ENCODE measurements at places on chromosomes 6 and 20.

DNA sequence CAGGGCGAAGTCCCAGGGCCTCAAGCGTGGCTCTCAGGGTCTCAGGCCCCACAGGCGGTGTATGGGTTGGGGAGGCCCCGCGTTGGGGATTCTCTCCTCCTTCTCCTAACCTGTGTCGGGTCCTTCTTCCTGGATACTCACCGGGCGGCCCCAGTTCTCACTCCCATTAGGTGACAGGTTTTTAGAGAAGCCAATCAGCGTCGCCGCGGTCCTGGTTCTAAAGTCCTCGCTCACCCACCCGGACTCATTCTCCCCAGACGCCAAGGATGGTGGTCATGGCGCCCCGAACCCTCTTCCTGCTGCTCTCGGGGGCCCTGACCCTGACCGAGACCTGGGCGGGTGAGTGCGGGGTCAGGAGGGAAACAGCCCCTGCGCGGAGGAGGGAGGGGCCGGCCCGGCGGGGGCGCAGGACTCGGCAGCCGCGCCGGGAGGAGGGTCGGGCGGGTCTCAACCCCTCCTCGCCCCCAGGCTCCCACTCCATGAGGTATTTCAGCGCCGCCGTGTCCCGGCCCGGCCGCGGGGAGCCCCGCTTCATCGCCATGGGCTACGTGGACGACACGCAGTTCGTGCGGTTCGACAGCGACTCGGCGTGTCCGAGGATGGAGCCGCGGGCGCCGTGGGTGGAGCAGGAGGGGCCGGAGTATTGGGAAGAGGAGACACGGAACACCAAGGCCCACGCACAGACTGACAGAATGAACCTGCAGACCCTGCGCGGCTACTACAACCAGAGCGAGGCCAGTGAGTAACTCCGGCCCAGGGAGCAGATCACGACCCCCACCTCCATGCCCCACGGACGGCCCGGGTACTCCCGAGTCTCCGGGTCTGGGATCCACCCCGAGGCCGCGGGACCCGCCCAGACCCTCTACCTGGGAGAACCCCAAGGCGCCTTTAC lies at the start of gene HLA-G:
TSS of gene HLA-G (plus strand) at position 247 of the 892 bp plus-strand sequence. CDS start at position 267, 20 bp downstream.
- DNase-seq, result no peak

- peak; percentile 58 for DNase-seq
Observed at GRCh38 chr20:44785768-44786167, 24.6 kb downstream of the RIMS4 start.

GRCh38 chr6:144321839-144322591 lies 36.9 kb downstream of the UTRN start:
- no peak for DNase-seq

DNA sequence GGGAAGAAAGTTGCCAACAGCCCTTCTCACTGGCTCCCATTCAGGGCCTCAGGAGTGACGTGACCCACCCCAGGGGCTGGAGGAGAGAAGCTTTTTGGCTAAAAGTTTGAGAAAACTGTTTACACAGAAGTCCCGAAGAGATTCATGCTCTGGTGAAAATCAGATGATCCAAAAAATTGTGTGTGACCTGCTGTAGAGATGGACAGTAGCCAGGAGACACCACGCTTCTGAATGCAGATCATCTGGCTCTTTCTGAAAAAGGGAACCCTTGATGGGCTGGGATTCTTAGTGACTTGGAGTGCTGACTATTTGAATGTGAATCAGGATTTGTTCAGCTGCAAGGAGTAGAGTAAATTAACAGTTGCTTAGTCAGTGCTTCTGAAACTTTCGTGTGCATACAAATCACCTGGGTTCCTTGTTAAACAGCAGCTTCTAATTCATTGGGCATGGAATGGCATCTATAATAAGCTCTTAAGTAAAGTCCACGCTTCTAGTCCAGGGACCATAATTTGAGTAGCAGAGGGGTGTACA lies 265.1 kb downstream of the PREX1 start:
- no peak for DNase-seq

- no peak for DNase-seq
Observed at GRCh38 chr20:6502999-6503398, 264.5 kb upstream of the BMP2 start.

DNA sequence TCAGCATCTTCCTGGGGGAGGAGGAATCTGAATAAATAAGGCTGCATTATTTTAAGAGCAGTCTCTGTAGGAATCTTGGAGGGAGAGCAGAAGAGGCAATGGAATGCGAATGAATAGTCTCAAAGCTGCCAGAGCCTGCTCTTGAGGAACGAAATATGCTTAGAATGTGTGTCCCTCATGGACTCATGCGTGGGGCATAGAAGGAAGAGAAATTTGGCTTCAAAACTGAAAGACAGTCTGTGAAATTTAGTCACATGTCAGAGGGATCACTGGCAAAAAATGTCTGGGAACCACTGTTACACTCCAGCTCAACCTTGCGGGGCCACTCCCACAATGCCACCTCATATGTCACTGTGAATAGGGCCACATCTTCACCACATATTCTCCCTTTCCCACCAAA lies 95.5 kb downstream of the GJA10 start:
- DNase-seq, result no peak

- DNase-seq, result no peak
Observed at GRCh38 chr20:47003223-47003622, 108.6 kb downstream of the EYA2 start.

DNA sequence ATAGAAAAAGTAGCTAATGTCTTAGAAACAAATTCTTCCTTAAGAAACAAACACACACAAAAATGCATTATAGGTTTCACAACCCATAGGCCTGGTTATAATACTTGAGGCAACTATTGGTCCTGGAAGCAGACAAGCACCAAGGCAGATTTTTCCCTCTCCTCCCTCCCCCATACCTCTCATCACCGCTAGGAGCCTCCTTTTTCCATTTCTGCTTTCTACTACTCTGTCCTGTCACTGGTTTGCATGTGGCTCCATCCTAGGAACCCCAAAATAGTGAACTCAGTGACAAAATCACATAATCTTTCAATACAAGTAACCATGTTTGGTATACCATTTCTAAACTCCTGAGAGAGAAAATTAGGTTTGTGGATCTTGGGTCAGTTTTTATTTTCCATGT lies 66.1 kb downstream of the HMGCLL1 start:
- no peak for DNase-seq

GRCh38 chr6:100116411-100117194 lies 122.6 kb upstream of the MCHR2 start:
- DNase-seq, result peak; percentile 48

- no peak for DNase-seq
Observed at GRCh38 chr6:165135889-165136288, 173.5 kb downstream of the C6orf118 start.

DNA sequence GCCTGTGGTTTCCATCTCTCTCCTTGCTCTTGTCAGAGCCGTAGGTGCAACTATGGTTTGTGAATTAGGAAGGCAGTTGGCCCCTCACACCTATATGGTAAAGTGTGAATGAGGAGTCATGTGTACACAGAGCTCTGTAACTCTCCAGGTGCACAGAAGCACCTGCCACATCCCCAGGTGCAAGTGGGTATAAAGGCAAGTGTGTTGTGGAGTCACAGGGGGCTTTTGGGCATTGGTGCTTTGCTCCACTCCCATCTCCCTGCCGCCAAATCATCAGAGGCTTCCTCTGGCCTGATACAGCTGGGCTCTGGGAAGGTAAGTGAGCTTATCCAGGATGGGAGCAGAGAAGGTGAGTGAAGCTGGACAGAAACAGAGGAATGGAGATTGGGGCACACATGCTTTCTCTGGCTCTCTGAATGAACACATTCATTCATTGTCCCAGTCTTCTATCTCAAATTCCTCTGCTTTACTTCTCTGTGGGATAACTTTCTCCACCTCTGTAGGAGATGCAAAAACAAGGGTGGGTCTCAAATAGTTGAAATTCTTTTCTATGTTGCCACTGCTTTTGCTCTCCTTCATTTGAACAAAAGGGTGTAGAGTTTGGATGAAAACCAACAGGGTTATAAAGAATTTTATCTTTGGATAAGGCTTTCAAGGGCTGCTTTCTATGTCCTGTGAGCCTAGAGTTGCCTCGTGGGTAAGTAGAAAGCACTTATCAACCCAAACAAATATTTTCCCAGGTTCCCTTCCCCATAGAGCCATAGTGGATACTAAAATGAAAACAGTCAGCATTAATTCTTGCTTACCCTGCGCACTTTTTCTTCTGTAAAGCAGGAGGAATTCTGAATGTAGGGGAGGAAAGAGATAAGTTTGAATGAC lies 45.0 kb upstream of the RIPOR2 start:
- no peak for DNase-seq

GRCh38 chr6:143482593-143482992 lies 28.9 kb downstream of the FUCA2 start:
- no peak for DNase-seq

- DNase-seq, result no peak
Observed at GRCh38 chr6:150065083-150065482, 3.8 kb downstream of the ULBP3 start.

GRCh38 chr6:70686548-70687133 lies 19.0 kb downstream of the SMAP1 start:
- peak; percentile 25 for DNase-seq

- no peak for DNase-seq
Observed at GRCh38 chr6:42530751-42531150, 33.1 kb upstream of the UBR2 start.

- DNase-seq, result no peak
Observed at GRCh38 chr6:123655521-123656306, 19.0 kb upstream of the TRDN start.

GRCh38 chr20:41540918-41541317 lies 77.3 kb downstream of the CHD6 start:
- no peak for DNase-seq

DNA sequence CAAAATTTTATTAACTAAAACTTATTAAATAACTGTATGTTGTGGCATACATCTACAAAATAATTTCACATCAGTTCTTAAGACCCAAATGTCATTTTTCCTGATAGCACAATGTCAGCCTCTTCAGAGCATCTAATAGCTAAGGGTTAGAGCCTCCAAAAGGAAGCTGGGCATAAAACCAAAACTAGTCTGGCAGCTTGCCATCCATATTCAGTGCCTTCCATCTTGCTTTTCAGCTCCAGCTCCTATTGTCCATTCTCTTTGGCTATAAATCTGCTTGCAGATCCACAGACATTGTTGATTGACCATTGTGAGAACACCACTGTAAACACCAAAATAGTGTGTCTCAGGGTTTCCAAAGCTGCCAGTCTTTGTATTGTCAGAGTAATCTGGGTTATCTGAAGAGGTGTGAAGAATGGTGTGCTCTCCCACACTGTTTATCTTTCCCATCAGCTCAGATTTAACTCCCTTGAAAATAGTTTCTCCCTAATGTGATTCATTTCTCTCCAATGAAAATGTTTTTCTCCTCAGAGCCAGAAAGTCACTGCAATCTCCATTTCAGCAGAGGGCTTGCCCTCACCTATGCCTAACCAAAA lies 154.8 kb upstream of the KCNQ5 start:
- DNase-seq, result no peak

DNA sequence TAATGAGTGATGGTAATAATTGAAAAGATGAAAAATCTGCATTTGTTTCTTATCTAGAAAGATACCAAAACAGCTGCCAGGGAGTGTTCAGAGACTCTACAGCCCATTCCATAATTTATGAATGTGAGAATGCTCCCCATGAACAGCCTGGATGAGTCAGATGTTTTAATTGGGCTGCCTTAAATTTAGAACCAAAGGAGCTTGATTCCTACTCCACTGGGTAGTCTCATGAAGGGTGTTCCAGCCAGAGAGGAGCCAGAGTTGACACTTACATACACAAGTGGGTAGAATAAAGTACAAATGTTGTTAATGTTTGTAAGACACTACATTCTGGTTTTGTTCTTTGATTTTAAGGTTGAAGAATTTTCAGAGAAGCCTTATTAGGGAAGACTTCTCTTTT lies 158.7 kb upstream of the PRND start:
- DNase-seq, result no peak

GRCh38 chr20:36808317-36809257 lies 35.0 kb upstream of the DSN1 start:
- peak; percentile 88 for DNase-seq

DNA sequence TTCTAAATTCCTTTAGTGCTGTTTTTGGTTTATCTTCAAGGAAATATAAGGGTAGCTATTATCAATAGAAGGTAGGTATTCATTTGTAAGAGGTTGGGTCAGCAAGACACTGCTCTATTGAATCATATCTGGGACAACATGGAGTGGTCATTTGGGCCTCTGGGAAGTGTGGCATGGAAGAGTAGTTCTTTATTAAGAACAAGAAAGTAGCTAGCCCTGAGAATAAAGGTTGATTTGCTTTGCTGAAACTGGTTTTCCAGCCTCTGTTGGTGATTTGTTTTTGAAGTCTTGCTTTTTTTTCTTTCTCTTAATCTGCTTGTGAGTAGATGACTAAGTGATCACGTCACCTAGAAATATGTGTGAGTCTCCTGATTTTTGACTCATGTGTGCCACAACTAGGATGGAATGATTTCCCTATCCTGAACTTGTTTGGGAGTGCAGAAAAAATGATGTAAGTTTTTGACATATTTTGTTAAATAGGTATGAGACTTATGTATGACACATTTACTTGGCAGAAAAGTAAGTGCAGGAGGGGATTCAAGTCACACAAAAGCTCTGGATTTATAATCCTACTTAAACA lies 381.8 kb downstream of the CENPW start:
- peak; percentile 59 for DNase-seq

GRCh38 chr6:105814745-105815536 lies 271.2 kb upstream of the PRDM1 start:
- no peak for DNase-seq

- no peak for DNase-seq
Observed at GRCh38 chr6:117956386-117956785, 49.3 kb downstream of the SLC35F1 start.

- DNase-seq, result no peak
Observed at GRCh38 chr20:33337531-33338165, 54.6 kb downstream of the BPIFB1 start.

DNA sequence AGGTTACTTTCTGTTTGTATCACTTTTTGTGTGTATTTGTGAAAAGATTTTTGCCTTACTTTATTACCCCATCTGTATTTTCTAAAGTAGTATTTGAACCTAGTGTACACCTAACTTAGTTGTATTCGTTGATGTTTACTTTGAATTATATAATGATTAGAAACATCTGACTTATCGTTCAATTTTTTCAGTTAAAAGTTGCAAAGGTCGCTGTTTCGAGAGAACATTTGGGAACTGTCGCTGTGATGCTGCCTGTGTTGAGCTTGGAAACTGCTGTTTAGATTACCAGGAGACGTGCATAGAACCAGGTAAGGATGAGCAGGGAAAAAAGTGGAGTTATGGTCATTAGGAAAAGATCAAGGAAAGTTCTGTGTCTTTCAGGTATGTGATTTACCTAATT lies 42.0 kb downstream of the ENPP1 start:
- DNase-seq, result no peak

- no peak for DNase-seq
Observed at GRCh38 chr6:170007468-170008293, 256.3 kb downstream of the ERMARD start.
